Stimulated activated CD8-positive, alpha-beta memory T cell treated with anti-CD3 and anti-CD28 coated beads, Interleukin-15, amount 100 ng/mL, for 24 hours (primary cell): ENCODE measurements at places on chromosomes 2 and 18.

- DNase-seq: peak; percentile 39
These were observed 21.6 kb upstream of the SPATA3 start for GRCh38 chr2:230974096-230974913.

- no peak for DNase-seq
These were observed 56.2 kb downstream of the GALNT14 start for GRCh38 chr2:31082002-31082401.

DNA sequence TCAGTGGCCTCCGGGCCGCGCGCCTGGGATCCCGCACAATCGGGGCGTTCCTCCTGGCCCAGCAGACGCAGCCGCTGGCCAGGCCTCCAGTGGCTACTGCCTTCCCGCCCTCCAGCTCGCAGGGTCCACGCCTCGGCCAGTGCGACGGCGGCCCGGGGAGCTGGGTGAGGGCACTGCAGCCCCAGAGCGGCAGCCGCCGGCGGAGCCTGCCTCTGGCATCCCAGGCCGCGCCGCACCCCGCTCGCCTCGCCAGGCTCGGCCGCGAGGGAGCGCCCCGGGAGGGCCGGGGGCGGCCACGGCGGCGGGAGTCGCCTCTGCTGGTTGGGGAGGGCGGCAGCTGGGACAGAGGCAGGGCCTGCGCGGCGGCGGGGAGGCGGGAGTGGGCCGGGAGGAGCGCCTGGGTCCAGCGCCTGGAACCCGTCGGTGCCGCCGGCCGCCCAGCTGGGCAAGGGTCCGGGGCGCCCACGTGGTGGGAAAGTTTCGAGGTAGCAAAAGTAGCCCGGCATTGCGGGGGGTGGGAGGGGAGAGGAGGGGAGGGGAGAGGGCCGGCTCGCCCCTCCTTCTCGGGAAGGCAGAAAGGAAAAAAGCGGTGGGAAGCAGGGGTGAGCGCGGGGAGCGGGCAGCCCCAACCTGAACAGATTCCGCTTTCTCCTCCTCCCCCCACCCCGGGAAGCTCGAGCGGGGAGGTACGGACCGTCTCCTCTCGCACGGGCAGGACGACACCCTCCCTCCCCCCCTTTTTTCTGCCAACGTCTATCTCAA lies 1.5 kb upstream of the INHBB start:
- no peak for DNase-seq

DNA sequence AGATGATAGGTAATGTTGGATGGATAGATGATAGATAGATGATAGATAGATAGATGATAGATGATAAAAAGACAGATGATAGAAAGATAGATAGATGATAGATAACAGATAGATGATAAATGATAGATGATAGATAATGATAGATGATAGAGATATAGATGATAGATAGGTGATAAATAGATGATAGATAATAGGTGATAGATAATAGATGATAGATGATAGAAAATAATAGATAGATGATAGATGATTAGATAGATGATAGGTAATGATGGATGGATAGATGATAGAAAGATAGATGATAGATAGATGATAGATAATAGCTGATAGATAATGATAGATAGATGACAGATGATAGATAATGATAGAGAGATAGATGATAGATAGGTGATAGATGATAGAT lies 31.0 kb upstream of the SNTG2 start:
- DNase-seq: no peak

- DNase-seq: no peak
These were observed 62.9 kb upstream of the TUBA3E start for GRCh38 chr2:130261099-130261498.

- DNase-seq: no peak
These were observed 149.6 kb downstream of the DOCK10 start for GRCh38 chr2:224892574-224893204.

- DNase-seq: no peak
These were observed 5.3 kb upstream of the LDLRAD4 start for GRCh38 chr18:13213036-13213795.
